ENCODE measurements at places on chromosomes 2 and 18.
A peak's percentile ranks its signal among the peaks of the same experiment; 100 is the strongest.

DNA sequence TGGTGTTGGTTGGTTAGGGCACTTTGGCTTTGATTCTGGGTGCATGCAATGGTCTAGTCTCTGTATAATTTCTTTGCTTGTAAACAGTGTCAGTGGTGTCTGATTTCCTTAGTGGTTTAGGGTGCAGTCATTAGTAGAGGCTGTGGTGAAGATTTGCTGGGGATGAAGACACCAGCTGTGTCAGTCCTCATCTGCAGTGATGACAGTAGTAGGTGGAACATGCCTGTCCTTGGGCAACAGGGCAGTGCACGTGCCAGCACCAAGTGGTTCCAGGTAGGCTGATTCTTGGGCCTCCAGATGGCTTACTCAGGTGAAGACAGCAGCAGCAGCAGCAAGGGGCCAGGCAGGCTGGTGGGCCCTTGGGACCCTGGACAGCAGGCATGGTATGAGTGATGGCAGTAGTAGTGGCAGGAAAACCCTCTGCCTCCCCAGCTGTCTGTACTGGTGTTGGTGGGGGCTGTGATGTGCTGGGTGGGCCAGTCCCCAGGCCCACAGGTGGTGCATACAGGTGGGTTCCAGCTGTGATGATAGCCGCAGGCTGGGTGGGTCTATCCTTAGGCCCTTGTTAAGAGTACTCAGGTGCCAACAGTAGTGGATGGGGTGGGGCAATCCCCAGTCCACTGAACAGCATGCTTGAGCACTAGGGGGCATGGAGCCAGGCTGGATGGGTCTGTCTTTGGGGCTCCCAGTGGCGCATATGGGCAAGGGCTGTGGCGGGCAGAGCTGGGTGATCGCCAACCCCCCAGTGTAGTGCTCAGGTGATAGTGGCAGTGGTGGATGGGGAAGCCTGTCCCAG lies 140.7 kb upstream of the THUMPD2 start:
- DNase-seq: no peak

DNA sequence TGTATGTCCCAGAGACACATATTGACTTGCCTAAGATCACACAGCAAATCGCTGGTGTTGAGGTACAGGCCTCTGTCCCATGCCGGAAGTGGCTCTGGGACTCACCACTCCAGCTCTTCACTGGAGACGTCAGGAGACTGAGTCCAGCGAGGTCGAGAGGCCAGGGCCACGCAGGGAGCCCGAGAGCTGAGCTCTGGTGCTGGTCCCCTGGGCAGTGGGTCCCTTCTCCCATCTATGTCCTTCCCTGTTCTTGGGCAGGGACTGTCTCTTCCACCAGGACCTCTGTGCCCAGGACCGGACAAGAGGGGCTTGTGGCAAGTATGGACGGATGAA lies 62.4 kb upstream of the TWIST2 start:
- no peak for DNase-seq

DNA sequence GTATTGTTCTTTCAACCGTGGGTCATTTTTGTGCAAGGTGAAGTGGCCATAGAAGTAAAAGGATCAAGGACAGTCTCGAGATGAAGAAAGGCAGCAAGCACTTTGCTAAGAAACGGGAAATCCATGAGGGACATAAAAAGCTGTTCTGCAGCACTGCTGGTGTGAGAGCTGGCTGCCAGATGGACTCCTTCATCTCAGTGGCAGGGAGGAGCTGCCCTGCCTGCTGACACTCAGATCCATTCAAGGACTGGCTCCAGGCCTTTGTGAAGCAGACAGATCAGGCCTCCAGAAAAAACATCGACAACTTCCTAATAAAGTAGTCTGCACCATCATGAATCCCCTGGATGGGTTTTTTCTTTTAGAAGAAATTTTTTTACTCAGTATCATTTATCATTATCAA lies 29.5 kb downstream of the RMC1 start:
- no peak for DNase-seq

GRCh38 chr18:15165048-15165447 lies 417.1 kb downstream of the ANKRD30B start:
- no peak for DNase-seq

DNA sequence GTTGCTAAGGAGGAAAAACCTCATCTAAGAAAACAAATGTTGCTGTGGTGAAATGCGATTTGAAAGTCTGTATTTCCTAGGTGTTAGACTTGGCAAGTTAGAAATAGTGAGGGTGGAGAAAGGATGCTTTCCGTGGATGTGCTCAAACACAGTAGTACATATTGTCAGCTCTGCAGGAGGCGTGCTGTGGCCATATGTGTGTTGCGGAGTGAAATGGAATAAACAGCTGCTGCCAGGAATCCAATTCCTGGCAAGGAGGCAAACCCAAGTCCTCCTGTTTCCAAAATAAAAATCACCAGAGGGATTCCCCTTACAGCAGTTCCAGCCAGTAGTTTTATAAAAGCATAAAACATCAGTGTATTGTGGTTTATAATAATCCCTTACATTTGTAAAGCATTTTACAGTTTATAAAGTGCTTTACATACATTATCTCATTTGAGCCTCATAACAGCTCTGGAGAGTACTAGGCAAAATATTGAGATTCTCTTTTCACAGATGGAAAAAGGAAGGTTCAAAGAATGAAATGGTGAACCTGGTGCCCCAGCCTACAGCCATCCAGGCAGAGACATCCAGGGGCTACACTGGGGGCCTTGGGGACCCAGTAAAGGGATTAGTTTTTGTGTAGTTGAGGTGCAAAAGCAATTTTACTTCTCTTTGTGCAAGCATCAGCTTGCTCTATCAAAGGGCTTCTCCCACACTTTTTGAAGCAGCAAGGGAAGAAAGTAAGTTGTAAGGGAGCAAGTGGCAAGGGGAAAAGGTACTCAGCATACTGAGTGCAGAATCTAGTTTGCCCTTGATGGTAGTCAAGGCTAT lies 206.0 kb downstream of the AGPS start:
- no peak for DNase-seq

GRCh38 chr18:48137374-48138081 lies 207.1 kb upstream of the SMAD2 start:
- no peak for DNase-seq

DNA sequence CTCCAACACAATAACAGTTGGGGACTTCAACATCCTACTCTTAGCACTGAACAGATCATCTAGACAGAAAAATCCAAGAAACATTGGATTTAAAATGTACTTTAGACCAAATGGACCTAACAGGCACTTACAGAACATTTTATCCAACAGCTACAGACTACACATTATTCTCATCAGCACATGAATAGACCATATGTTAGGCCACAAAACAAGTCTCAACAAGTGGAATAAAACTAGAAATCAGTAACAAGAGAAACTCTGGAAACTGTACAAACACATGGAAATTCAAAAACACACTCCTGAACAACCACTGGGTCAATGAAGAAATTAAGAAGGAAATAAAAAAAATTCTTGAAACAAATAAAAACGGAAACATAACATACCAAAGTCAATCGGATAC lies 117.5 kb downstream of the ACVR1 start:
- DNase-seq: no peak

DNA sequence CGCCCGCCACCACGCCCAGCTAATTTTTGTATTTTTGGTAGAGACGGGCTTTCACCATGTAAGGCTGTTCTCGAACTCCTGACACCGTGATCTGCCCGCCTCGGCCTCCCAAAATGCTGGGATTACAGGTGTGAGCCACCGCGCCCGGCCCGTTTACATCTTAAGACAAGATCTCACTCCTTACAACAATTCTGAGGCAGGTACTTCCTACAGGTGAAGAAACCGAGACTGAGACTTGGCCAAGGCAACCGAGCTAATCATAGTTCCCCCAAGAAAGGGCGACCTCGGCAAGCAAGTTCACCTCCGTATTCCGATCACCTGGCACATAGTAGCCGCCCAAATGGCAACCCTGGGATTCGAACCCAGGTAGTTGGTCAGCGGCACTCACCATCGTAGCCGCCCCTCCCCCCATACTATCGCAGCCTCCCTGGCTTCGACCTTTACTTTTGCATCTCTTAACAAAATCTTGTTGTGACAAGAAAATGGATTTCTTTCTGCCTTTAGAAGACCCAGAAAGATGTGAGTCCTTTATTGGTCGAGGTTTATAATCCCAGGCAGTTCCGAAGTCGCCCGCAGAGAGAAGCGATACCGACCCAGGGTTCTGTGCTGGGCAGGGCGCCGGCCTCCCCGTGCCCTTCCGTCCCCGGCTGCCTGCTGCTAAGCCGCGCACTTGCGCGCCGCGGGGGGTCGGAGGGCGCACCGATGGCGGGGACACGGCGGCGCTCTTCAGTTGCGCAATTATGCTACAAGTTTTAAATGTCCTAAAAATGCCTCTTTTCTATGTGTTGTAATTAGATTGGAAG lies 1.1 kb upstream of the FZD5 start:
- no peak for DNase-seq

GRCh38 chr2:95122197-95122551 lies 566 bp upstream of the MRPS5 start:
- no peak for DNase-seq

DNA sequence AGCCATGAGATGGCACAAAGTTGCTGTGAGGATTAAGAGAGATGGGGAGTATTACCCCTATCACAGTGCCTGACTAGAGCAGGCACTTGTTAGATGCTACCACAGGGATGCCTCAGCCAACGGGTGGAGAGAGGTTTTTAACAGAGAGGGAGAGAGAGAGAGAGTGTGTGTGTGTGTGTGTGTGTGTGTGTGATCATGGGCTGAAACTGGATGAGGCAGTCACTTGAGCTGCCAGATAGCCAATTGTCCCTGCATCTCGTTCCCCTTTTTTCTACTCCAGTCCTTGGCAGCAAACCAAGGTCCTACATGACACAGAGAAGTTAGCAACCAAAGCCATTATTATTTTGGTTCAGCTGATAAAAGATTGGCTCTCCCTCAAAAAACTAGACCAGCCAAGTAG lies 3.0 kb downstream of the CD8A start:
- peak; percentile 36 for DNase-seq

- no peak for DNase-seq
These were observed 15.3 kb upstream of the CD28 start for GRCh38 chr2:203691149-203691548.

- DNase-seq: no peak
These were observed 48.2 kb upstream of the B3GNT2 start for GRCh38 chr2:62147610-62148301.

All from AML-193 (cell line).